ENCODE measurements at places on chromosomes 7 and 10. TPM values are rescaled to one million over a fixed set of nuclear protein-coding genes. Genes with fewer than 3 reads are reported as not detected.

- no peak for DNase-seq
Measured at GRCh38 chr7:95669513-95669912, 73.2 kb upstream of the PDK4 start.

The SLC26A4 gene
- 0.66 TPM for total RNA-seq

The CCSER2 gene
- total RNA-seq = 45.9 TPM

The IL6 gene
- 3.3 TPM for total RNA-seq

- no peak for DNase-seq
Measured at GRCh38 chr10:27506280-27506679, 2.2 kb downstream of the RAB18 start.

The PTPN12 gene
- 129 TPM for total RNA-seq

The RNF32 gene
- 0.42 TPM for total RNA-seq

- DNase-seq = no peak
Measured at GRCh38 chr7:111474723-111475418, 87.4 kb downstream of the IMMP2L start.

The MALSU1 gene
- 59.9 TPM for total RNA-seq

The KLF6 gene
- total RNA-seq = 226 TPM

GRCh38 chr7:7909376-7909775 lies 59.2 kb upstream of the GLCCI1 start:
- DNase-seq = no peak

- DNase-seq = no peak
Measured at GRCh38 chr10:51260376-51260775, 186.1 kb downstream of the PRKG1 start.

DNA sequence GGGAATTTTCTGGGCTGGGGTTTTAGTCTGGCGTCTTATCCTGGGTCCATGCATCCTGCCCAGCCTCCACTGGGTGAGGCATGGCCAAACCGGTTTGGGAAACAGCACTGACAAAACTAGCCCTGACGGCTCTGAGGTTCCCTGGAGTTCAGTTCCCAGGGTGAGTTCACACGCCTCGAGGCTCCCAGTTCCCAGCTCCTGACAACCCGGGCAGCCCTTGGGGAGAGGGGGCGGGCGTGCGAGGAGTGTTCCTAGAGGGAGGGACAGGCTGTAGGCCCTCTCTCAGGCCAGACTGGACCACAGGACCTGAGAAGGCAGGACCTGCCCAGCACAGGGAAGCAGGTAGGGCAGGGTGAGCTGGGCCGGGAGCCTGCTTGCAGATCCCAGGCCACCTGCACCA lies 82.3 kb upstream of the PPIF start:
- no peak for DNase-seq

The GCC1 gene
- 18.0 TPM for total RNA-seq

- DNase-seq = no peak
Measured at GRCh38 chr7:155776606-155777005, 35.7 kb downstream of the SHH start.

GRCh38 chr10:124476043-124476725 lies 14.6 kb downstream of the LHPP start:
- no peak for DNase-seq

- DNase-seq = no peak
Measured at GRCh38 chr7:85292908-85293576, 106.2 kb upstream of the SEMA3D start.

The NOS3 gene
- 26.4 TPM for total RNA-seq

GRCh38 chr10:6037422-6037821 lies 24.7 kb downstream of the IL2RA start:
- DNase-seq = no peak

The SYT15 gene
- 8.2 TPM for total RNA-seq

DNA sequence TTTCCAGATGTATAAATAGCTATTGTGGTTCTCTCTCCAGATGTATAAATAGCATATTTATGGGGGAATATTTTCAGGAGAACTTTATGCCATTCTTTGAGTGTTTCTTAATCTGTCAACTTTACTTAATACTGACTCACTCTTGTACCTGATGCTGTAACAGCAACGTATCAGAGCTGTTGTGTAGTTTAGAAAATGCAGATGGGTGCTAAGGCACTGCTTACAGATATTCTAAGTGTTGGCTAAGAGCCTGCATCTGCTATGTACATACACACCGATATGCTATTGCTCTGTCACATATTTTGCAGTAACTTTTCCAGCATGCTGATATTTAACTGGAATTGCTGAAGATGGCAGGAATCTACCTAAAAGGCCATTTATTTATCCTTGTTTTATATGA lies 71.9 kb downstream of the WDR37 start:
- no peak for DNase-seq

DNA sequence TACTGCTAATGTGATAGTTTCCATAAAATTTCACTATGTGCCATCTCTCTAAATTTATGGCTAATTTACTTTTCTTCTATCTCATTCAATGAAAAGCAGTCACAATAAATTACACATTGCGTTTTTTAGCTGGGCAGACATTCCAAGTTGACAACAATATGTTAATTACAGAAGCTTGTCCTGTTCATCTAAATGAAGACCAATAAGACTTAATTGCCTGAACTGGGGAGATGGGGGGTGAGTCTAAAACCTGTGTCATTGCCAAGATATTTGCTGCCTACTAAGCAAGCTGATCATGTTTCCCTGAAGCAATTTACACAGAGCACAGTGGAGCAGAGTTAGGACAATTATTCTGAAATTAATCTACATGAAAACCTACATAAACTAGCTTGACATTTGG lies 89.3 kb upstream of the ADRB1 start:
- no peak for DNase-seq

GRCh38 chr10:18949391-18949790 lies 99.2 kb upstream of the MALRD1 start:
- no peak for DNase-seq

DNA sequence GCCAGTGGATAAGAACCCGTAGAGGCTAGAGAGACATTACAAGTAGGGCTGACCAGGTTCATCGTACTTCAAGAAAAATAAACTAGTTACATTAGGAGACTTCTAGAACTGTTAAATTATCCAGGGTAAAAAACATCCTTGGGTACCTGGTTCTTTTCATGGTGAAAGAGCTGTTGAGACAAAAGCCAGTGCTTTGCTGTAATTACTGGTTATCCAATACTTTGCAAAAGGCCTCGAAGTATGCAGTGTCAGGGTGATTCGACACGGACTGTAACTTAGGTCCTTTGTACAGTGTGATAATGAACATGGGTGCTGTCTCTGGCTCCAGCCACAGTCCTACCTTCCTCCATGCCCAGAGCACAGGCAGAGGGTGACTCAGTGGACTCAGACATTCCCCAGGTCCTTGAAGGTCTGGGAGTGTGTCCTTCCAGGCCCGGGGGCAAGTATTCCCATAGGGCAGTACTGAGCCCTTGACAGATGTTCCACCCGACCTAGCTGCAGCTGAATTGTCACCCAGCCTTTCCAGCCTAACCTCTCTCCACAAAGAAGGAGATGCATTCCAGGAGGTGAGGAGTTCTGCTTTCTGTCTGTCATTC lies 123.6 kb upstream of the TMEM72 start:
- no peak for DNase-seq

The C10orf62 gene
- 1.2 TPM for total RNA-seq

The PAPOLB gene
- 2.2 TPM for total RNA-seq

The LEP gene
- 26.7 TPM for total RNA-seq

- no peak for DNase-seq
Measured at GRCh38 chr10:125662584-125662983, 20.4 kb downstream of the TEX36 start.

The MINPP1 gene
- 15.3 TPM for total RNA-seq

The CAV1 gene
- total RNA-seq = 375 TPM

- no peak for DNase-seq
Measured at GRCh38 chr7:23410446-23411183, 59.7 kb downstream of the IGF2BP3 start.

The PRLHR gene
- total RNA-seq = not detected

- DNase-seq = no peak
Measured at GRCh38 chr7:78499283-78499682, 700.7 kb downstream of the PHTF2 start.

The HOXA6 gene
- 14.0 TPM for total RNA-seq

DNA sequence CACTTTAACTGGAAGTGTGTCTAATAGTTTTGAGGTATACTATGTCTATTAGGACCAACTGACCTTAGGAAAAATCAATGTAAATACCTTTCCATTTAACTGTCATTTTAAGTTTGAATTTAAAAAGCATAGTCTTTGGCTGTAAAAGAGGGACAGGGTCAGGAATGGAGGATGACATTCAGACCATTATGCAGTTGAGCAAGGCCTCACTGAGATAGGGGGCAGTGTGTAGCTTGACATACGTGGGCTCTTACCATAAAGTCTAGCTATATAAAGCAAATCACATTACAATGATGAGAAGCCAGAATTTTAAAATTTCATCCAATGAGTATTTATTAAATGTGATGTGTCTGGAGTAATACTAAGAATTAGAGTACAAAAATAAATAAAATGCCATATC lies 17.9 kb downstream of the PALS2 start:
- DNase-seq = no peak

The TRA2A gene
- total RNA-seq = 46.3 TPM

- DNase-seq = no peak
Measured at GRCh38 chr7:158531661-158532060, 56.0 kb downstream of the PTPRN2 start.

DNA sequence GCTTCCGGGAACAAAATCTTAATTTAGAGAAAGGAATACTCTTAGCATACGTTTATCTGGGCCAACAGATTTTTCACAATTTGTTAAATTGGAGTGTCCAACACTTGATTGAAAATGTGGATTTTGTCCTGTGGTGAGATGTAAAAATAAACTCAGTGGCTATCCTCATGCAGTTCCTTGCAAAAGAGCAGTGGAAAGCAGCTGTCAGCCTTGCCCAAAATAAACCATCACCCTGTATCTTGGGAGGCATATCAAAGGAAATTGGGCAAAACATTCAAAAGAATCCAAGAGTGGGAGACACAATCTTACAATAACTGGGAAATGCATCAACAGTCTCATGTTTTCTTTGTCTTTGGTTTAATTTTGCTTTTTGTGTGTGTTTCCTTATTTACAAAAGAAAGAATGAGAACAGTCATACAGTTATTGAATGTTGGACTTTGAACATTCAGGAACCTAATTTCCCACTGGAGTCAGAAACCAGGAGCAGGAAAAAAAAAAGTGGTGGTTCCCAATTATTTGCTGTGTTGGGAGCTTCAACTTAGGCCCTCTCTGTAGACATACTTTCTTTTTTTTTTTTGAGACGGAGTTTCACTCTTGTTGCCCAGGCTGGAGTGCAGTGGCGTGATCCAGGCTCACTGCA lies 44.4 kb upstream of the DGKI start:
- no peak for DNase-seq

- DNase-seq = no peak
Measured at GRCh38 chr10:97186911-97187310, 1.2 kb upstream of the SLIT1 start.

DNA sequence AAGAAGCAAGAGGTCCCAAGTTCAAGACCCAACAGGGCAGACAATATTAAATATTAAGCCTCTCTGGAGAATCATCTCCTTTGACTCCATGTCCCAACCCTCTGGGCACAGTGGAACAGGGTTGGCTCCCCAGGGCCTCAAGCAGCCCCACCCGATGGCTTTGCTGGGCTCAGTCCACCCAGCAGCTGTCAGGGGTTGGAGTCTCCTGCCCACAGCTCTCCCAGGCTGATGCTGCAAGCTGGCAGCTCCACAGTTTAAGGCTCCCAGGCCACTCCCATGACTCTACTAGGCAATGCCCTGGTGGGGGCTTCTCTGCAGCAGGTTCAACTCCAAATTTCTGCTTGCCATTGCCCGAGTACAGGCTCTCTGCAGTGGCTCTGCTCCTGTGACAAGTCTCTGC lies 55.1 kb downstream of the LARP4B start:
- DNase-seq = no peak

All from tibial nerve (tissue), 4 donors.